ENCODE measurements at places on chromosomes 11 and 22.
A peak's percentile ranks its signal among the peaks of the same experiment; 100 is the strongest.

- DNase-seq = no peak
Measured at GRCh38 chr11:17781626-17782025, 47.0 kb downstream of the KCNC1 start.

- no peak for DNase-seq
Measured at GRCh38 chr22:37898441-37899181, 7.5 kb upstream of the MICALL1 start.

GRCh38 chr11:36123336-36124101 lies 165.7 kb downstream of the COMMD9 start:
- no peak for DNase-seq

DNA sequence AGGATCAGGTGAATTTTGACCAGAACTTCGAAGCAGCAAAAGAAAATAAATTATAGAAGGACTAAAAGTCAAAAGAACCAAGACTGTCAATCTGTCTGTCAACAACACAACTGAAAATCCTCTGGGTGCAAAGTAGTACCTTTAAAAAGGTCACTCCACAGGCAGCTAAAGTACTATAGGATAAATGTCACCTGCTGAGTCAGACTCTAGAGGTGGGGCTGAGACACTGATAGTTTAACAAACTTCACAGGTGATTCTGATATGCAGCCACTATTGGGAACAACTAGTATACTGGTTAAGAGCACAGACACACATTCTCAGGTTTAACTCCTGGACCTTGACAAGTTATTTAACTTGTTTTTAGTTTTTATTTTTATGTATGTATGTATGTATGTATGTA lies 107.3 kb downstream of the FCHSD2 start:
- DNase-seq = no peak

DNA sequence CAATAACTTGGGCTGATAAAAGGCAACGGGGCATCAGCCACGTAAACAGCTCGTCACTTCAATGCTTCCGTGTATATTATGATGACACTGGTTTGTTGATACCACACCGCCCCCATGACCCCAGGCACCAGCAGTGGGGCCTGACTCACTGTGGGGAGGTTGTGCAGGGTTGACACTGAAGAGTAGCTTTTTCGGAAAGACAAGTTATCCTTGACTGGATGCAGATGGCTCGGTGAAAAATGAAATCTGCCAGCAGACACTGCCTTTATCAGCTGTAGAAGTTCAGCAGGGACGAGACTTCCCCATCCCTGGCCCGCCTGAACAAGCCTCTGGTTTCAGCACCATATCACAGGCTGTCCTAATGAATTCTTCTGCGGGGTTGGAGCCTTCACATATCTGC lies 55.6 kb downstream of the WT1 start:
- no peak for DNase-seq

- DNase-seq = peak; percentile 58
Measured at GRCh38 chr22:38467904-38468442, at the start of gene KDELR3. Gene KDELR3, plus strand, starts transcription at chr22:38468096. Its CDS starts 138 bp downstream, at chr22:38468234.

DNA sequence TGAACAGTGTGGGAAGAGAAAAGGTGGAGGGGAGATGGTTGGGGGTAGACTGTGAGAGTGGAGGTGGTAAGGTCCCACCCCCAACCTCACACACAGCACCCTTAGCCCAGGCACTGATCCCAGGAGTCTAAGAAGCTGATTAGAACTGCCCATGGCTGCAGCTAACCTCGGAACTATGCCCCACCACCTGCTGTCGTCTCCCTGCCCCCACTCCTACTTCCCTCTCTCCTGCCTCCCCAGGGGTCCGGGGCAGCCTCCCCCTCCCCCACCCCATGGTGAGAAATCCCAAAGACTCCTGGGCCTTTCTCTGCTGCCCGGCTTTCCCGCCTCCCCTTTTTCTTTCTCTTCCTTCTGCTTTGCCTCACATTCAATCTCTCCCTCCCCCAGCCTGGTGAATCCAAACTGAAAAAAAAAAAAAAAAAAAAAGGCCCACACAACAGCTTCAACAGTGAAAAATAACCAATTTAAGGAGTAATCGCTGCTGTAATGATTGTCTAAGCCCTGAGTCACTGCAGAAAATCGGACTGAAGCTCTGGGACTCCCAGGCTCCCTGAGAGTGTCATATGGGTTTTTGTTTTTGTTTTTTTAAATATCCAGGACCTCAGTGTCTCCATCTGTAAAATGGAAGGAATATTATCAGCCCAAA lies 9.6 kb upstream of the TP53I11 start:
- no peak for DNase-seq

DNA sequence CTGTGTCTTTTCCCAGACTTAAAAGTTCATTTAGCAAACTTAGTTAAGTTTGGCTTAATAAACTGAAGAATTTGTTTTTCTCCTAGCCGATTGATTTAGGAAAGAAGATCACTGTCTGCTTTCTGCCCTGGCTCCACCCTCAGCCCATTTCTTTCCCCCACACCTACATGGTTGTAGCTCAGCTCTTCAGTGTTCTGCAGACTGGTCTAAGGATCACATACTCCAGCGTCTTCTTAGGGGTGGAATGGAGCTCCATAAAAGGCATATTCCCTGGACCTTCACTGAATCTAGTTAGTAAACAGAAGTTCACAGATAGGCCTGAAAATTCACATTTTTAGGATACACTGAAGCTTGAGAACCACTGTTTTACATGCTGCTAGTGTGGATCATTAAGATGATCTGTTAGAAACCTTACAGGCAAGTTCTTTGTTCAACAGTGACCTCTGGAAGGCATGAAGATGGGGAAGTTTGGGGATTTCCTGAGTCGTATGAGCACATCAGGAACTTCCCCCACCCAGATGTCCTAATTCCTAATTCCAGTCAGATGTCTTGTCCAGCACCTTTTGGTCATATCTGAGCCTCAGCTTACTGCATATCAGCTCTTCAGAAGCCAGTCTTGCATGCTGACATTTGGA lies 16.8 kb downstream of the PIWIL4 start:
- no peak for DNase-seq

DNA sequence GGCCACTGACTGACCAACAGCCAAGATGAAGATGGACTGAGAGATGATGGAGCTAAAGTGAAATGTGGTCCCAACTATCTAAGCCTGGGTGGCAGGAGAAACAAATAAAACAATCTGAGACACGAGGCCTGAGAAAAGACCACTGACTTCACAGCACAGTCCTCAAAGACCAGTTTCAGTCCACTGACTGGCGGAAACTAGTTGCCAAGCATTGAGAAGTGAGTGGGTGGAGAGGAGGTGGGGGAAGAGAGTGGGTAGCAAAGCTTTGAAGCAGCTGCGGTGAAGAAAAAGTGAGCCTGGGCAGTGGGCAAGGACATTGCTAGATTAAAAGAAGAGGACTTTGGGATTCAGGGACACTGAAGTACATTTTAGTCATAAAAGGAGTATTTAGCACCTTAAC lies 1.9 kb downstream of the MS4A1 start:
- no peak for DNase-seq

- no peak for DNase-seq
Measured at GRCh38 chr11:76629116-76629852, 41.3 kb downstream of the LRRC32 start.

DNA sequence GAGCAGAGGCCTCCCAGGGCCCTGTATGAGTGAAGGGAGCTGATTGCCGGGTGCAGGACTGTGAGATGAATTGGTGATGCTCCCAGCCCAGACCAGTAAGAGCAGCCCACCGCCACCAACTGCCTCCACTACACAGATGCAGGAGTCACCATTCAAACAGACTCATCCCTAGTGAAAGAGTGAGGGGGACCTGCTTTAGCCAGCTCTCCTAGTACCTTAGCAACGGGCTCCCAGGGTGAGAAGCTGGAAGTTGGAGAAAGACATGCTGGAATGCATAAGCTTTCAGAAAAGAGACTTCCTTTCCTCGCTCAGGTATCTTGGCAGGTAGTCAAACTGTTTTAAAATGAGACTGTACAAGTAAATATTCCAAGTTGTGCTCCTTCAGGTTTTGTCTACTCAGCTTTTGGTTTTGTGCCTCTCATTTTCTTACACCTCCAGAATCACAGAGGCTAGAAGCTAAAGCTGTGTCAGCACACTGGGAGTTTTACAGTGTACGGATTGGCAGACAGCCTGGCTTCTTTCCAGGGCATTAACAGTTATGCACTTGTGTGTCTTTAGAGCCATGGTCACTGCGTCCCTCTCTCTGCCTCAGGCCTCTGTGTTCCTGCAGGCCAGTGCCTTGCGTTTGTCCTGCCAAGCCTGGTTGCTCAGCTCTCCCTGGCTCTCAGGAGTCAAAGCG lies 146.2 kb downstream of the ATXN10 start:
- DNase-seq = no peak

- DNase-seq = no peak
Measured at GRCh38 chr22:46056546-46057245, 79.7 kb upstream of the WNT7B start.

- no peak for DNase-seq
Measured at GRCh38 chr22:50246242-50247175, 1.7 kb upstream of the TUBGCP6 start.

DNA sequence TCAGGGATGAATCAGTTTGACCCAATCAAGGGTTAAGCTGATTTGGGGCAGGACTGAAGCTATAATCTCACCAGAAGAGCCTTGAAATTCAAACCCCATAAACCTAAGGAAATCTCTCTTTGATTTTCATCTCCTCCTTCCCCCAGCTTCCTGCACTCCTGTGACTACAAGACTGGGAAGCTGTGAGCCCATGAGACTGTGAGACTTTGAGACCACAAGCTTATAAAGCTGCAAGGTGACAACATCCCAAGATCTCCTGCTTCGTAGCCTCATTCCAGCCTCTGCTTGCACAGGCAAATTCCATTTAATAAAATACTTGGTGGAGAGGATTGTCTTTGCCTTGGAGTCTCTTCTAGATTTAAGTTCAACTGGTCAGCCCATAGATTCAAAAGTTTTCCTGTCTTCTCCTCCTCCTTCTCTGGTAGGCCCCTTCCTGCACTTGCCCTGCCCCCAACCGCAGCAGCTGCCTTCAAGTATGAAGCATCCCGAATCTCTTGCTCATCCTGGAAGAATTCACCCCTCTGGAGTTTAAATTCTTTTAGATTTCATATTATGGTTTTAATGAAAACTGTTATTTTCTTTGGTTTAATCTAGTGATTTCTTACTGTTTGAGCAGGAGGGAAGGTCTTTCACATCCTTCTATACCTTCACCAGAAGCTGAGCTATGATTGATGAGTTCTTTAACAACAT lies 42.1 kb downstream of the PAMR1 start:
- DNase-seq = no peak

DNA sequence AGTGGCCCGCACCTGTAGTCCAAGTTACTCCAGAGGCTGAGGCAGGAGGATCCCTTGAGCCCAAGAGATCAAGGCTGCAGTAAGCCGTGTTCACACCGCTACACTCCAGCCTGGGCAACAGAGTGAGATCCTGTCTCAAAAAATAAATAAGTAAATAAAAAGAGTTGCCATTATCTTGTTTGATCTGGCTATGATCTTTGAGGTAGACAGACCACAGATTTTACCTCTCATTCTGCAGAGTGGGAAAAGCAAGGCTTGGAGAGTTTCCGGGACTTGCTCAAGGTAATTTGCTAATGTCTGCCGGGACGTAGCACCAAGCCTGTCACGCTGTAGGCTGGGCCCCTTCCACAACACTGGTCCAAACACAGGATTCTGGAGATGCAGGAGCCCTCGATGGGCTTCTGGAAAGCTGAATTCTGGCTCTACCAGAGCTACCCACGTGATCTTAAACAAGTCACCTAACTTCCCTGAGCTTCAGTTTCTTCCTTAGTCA lies 6.8 kb downstream of the GRAP2 start:
- DNase-seq = no peak

DNA sequence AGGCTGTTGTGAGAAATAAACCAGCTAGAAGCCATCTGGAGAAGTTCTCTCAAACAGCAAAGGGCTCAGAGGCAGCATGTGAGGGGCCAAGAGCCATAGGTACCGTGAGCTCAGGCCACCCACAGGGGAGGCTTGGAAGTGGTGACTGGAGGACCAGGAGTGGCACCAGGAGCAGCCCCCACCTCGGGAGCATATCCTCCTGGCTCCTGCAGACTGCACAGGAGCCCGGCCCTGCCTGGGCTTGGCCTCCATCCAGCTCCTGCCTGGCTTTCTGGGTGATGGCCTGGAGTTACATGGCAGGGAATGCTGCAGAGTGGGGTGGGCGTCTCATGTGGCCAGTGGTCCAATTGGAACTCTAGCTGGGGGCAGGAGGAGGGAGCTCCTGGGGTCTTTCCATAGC lies 4.2 kb upstream of the MPPED1 start:
- no peak for DNase-seq

DNA sequence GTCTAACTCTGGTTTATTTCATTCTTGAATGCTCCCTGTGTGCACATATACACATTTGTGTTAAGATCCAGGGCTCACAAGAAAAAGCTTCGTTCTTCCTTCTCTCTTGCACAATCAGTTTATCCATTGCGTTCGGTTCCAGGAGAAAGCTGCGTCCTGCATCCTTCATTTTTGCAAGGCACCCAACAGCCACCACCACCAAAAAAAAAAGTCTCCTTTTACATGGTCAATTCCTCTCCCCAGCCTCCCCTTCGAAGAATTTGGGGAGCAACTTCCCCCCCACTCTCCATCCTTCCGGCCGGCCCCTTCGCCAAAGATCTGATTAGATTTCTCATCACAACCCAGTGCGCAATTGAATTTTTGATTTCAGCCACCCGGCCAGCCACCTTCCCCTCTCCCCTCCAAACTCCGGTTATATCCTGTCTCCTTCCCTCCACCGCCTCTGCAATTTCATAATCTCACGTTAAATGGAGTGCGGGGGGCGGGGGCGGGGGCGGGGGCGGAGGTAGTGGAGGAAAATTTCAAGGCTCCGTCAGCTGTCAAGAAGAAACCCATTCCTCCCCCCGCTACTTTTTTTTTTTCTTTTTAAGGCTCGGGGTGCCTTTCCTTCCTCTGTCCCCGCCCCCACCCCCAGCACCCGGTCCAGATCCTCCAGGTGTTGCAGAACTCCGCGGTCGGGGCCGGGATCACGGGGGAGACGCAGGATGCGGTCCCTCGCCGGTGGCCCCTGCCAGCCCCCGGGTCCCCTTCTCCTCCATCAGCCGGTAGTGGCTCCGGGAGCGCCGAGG lies 1166.5 kb downstream of the LRRC4C start:
- DNase-seq = no peak

GRCh38 chr11:29343465-29344333 lies 673.1 kb downstream of the KCNA4 start:
- DNase-seq = peak; percentile 15

DNA sequence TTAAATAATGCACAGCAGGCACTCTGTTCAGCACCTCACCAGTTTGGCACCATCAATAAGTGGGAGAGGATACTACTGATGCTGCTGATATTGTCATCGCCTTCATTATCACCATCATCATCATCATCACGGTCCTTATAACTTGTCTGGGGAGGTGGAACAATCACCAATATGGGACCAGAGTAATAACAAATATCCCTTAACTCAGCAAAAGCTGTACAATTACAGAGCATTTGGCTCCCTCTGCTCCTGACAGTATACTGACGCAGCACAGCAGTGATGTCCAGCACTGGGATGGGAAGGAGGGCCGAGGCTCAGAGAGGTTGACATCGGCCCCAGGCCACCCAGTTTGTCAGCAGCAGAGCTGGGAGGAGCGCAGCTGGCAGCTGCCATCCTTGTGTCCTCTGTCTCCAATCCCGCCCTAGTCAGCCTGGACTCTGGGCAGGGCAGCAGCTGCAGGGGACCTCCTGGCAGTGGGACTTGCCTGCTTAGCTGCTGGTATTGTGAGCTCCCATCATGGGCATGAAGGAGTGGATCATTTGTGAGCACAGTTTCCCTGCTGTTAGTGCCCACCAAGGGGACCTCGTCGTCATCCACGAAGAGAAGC lies 90.0 kb downstream of the DHCR7 start:
- no peak for DNase-seq

All from stimulated activated CD4-positive, alpha-beta T cell treated with anti-CD3 and anti-CD28 coated beads, Interleukin-12 subunit alpha, Interleukin-12 subunit beta, amount 100 ng/mL, for 48 hours (primary cell).